A375 (cell line): ENCODE measurements at places on chromosomes 12 and 14. TPM values are rescaled to one million over a fixed set of nuclear protein-coding genes. Genes with fewer than 3 reads are reported as not detected.

ACRBP gene
- not detected in 2 replicates for total RNA-seq

OLR1 gene
- total RNA-seq, result not detected in 2 replicates

CD4 gene
- 0.04 TPM in 1 of 2 replicates, not detected in the other for total RNA-seq

HCAR1 gene
- total RNA-seq, result 0.11 TPM in 1 of 2 replicates, not detected in the other

CLMN gene
- 14.7 and 14.9 TPM in 2 replicates for total RNA-seq

BLTP3B gene
- 17.9 and 20.0 TPM in 2 replicates for total RNA-seq

NPFF gene
- total RNA-seq, result not detected in 2 replicates

FBLN5 gene
- total RNA-seq, result 0.23 TPM in 1 of 2 replicates, not detected in the other

AP4S1 gene
- total RNA-seq, result 2.1 and 3.4 TPM in 2 replicates

COQ6 gene
- 16.9 and 22.4 TPM in 2 replicates for total RNA-seq

SLCO1B1 gene
- total RNA-seq, result 0.24 TPM in 1 of 2 replicates, not detected in the other

ASB2 gene
- total RNA-seq, result not detected in 2 replicates

OR6C1 gene
- total RNA-seq, result not detected in 2 replicates

NRXN3 gene
- total RNA-seq, result 0.21 and 0.26 TPM in 2 replicates

C12orf54 gene
- not detected in 2 replicates for total RNA-seq

BTBD6 gene
- total RNA-seq, result 32.7 and 32.9 TPM in 2 replicates

SYCP3 gene
- total RNA-seq, result 0.08 TPM in 1 of 2 replicates, not detected in the other

GSC gene
- 1.8 and 2.6 TPM in 2 replicates for total RNA-seq

C12orf50 gene
- not detected in 2 replicates for total RNA-seq

LETMD1 gene
- total RNA-seq, result 78.2 and 91.8 TPM in 2 replicates

GALNT16 gene
- 0.08 TPM in 1 of 2 replicates, not detected in the other for total RNA-seq

MYF5 gene
- not detected in 2 replicates for total RNA-seq

SIX6 gene
- 0.08 TPM in 1 of 2 replicates, not detected in the other for total RNA-seq

KRT85 gene
- total RNA-seq, result not detected in 2 replicates
